ENCODE measurements at places on chromosomes 5 and 9.

DNA sequence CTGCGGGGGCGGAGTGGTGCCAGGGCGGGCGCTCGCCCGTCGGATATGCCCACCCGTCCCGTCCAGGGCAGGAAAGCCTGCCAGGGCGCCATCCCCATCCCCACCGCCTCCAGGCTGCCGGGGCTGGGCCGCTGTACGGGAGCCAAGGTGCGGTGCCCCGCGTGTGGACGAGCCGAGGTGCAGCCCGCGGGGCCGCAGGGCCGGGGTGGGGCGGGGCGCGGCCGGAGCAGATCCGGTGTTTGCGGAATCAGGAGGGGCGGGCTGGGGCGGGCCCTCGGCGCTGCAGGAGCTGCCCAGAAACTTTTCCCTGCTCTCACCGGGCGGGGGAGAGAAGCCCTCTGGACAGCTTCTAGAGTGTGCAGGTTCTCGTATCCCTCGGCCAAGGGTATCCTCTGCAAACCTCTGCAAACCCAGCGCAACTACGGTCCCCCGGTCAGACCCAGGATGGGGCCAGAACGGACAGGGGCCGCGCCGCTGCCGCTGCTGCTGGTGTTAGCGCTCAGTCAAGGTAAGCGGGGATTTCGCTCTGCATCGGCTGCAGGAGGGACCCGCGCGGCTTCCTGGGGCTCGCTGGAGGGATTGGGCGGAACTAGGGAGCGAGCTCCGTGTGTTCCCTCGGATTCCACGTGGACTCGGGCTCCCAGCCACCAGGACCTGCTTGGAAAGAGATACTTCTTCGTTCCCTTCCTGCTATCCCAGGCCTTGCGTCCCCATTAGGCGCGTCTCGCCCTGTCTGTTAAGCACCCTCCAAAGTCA, at the start of gene ITGA2:
Gene ITGA2 (plus strand): TSS at position 328 of the 756 bp plus-strand sequence. CDS start 117 bp downstream, at position 445.
- DNase-seq: no peak

DNA sequence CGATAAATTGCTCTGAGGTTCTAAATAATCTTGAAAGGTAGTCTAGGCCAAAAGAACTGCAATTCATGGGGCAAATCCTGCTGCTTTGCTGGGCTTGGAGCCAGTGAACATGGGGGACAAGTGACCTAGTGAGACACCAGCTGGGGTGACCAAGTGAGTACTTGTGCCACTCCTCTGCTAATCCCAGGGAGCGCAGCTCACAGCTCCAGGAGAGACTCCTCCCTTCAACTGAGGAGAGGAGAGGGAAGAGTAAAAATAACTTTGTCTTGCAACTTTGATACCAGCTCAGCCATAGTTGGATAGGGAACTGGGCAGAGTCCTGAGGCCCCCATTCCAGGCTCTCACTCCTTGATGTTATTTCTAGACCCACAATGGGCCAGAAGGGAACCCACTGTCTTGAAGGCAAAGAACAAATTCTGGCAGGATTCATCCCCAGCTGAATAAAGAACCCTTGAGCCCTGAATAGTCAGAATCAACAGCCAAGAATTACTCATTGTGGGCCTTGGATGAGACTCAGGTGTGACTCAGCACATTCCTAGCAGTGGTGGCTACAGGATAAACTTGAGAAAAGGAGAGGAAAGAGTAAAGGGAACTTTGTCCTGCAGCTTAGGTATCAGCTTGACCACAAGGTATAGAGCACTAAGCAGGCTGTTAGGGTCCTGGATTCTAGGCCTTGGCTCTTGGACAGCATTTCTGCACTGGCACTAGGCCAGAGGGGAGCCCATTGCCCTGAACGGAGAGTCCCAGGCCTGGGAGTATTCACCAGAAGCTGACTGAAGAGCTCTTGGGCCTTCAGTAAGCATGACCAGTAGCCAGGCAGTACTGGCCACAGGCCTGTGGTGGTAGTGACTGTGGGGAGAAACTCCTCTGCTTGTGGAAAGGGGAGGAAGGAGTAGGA, 288.3 kb upstream of the CDH18 start:
- DNase-seq: no peak

- no peak for DNase-seq
These were observed 136.4 kb downstream of the GRIA1 start for GRCh38 chr5:153626836-153627235.

- DNase-seq: no peak
These were observed at the start of gene F2RL2 for GRCh38 chr5:76622973-76623596. Gene F2RL2, minus strand, starts transcription at chr5:76623403. Its CDS starts 173 bp downstream, at chr5:76623230.
